ENCODE measurements at places on chromosomes 16 and 17.

DNA sequence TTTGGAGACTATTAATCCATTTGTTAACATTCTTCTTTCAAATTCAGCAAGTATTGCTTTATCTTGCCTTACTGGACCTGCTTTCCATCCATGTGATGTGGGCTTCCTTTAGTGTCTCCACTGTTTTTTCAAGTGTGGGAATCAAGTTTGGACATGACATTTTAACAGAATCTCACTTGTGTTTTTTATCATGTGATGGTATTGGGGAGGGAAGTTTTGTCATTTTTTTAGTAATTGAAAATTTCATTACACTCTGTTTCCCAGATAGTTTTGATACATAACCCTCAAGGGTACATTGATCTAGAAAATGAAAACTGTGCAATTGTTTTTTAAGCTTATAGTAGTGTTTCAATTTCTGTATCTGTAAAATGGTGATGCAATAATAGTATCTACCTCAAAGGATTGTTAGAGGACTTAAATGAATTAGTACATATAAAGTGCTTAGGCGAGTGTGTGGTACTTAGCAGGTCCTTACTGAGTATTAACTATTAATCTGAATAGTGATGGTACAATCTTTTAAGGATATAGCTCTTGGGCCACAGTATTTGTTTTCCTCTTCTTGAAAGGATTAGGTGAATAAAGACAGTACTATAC lies 27.3 kb downstream of the AATF start:
- no peak for DNase-seq
- no peaks in the 10 kb centered on the region for H3K27me3 ChIP-seq
- H3K4me3 ChIP-seq: no peak overlapping the region
- H3K4me1 ChIP-seq: peaks cover 11% of the 10 kb centered on the region
- H3K36me3 ChIP-seq: no peaks in the 10 kb centered on the region
- no peak overlapping the region for H3K27ac ChIP-seq

GRCh38 chr16:20074099-20074991 lies 655 bp upstream of the GPR139 start:
- no peak overlapping the region for H3K27ac ChIP-seq
- no peaks in the 10 kb centered on the region for H3K36me3 ChIP-seq
- H3K4me3 ChIP-seq: no peak overlapping the region
- DNase-seq: no peak
- no peaks in the 10 kb centered on the region for H3K4me1 ChIP-seq

GRCh38 chr17:75288770-75289114 lies 491 bp downstream of the SLC25A19 start:
- H3K27me3 ChIP-seq: no peaks in the 10 kb centered on the region
- peaks cover 3% of the 10 kb centered on the region for H3K36me3 ChIP-seq
- H3K4me1 ChIP-seq: peaks cover 3% of the 10 kb centered on the region

DNA sequence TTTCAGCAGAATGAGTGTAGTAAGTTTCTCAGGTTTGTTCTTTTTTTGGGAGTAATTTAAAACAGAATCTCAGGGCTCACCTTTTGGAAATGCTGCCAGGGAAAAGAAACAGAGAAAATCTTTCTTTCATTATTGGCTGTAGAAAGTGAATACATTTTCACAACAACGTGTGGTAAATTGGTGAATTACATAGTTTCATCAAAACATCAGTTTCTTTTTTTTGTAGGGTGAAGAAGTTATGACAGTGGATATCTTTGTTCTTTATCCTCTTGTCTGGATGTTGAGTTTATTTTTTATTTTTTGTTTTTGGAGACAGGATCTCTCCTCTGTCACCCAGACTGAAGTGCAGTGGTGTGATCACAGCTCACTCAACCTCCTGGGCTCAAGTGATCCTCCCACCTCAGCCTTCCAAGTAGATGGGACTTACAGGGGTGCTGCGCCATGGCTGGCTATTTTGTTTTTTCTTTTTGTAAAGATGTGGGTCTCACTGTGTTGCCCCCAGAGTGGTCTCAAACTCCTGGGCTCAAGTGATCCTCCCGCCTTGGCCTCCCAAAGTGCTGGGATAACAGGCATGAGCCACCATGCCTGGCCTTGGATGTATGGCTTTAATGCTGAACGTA lies 2.4 kb downstream of the ZNF267 start:
- H3K4me3 ChIP-seq: no peak overlapping the region
- H3K36me3 ChIP-seq: no peaks in the 10 kb centered on the region
- no peaks in the 10 kb centered on the region for H3K27me3 ChIP-seq
- H3K27ac ChIP-seq: no peak overlapping the region
- no peaks in the 10 kb centered on the region for H3K4me1 ChIP-seq
- no peak for DNase-seq

DNA sequence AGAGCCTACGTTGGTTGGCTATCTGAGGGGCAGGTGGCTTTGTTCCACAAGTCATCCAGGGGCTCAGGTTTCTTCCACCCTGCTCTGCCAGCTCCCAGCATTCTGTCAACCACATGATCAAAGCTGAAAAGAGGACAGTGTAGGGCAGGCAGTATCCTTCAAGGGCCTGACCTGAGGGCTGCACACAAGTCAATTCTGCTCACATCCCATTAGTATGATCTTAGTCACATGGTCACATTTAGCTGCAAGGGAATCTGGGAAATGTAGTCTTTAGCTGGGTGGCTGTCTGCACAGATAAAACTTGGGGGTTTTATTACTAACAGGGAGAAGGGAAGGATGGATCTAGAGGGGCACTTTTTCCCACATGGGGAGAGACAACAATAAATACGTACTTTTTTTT lies 97.3 kb downstream of the SALL1 start:
- peak; percentile 20 for DNase-seq
- H3K36me3 ChIP-seq: no peaks in the 10 kb centered on the region
- no peak overlapping the region for H3K27ac ChIP-seq
- H3K27me3 ChIP-seq: no peaks in the 10 kb centered on the region

All from kidney (tissue), 22 donors.